ENCODE measurements at places on chromosomes 13 and 19. TPM values are rescaled to one million over a fixed set of nuclear protein-coding genes. Genes with fewer than 3 reads are reported as not detected.

The PCDH17 gene
- not detected for total RNA-seq

The ZGLP1 gene
- 7.5 TPM for total RNA-seq

The PCSK4 gene
- 27.3 TPM for total RNA-seq

GRCh38 chr19:10315335-10316214 is at the start of gene FDX2:
Gene FDX2 (minus strand): TSS chr19:10316015. CDS start chr19:10315996, 19 bp downstream.
- H3K4me1 ChIP-seq = peaks cover 14% of the 10 kb centered on the region
- H3K27me3 ChIP-seq = no peaks in the 10 kb centered on the region
- DNase-seq = peak; percentile 85

DNA sequence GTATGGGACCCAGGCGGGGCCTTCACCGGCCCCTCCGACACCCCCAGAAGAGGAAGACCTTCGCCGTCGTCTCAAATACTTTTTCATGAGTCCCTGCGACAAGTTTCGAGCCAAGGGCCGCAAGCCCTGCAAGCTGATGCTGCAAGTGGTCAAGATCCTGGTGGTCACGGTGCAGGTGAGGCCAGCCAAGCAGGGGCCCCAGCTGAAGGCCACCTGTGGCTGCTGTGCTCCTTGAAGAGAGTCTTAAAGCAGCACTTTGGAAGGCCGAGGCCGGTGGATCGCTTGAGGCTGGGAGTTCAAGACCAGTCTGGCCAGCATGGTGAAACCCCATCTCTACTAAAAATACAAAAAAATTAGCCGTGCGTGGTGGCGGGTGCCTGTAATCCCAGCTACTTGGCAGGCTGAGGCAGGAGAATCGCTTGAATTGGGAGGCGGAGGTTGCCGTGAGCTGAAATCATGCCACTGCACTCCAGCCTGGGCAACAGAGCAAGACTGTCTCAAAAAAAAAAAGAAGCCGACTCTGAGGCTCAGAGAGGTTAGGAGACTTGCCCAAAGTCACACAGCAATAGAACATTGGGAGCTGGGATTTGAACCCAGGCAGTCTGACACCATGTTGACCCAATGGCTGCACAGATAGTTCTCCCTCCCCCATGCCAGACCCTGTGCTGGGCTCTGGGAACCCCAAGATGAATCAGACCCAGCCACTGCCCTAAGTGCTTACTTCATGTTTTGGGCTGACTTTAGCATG is 2.7 kb downstream of the MCOLN1 start:
- H3K4me3 ChIP-seq = no peak overlapping the region
- no peak for DNase-seq
- H3K27ac ChIP-seq = no peak overlapping the region
- no peaks in the 10 kb centered on the region for H3K36me3 ChIP-seq
- no peaks in the 10 kb centered on the region for H3K27me3 ChIP-seq
- peaks cover 16% of the 10 kb centered on the region for H3K4me1 ChIP-seq

The CCNA1 gene
- total RNA-seq = not detected

The EXOC3L2 gene
- total RNA-seq = not detected
